ENCODE measurements at places on chromosomes 4 and X.

DNA sequence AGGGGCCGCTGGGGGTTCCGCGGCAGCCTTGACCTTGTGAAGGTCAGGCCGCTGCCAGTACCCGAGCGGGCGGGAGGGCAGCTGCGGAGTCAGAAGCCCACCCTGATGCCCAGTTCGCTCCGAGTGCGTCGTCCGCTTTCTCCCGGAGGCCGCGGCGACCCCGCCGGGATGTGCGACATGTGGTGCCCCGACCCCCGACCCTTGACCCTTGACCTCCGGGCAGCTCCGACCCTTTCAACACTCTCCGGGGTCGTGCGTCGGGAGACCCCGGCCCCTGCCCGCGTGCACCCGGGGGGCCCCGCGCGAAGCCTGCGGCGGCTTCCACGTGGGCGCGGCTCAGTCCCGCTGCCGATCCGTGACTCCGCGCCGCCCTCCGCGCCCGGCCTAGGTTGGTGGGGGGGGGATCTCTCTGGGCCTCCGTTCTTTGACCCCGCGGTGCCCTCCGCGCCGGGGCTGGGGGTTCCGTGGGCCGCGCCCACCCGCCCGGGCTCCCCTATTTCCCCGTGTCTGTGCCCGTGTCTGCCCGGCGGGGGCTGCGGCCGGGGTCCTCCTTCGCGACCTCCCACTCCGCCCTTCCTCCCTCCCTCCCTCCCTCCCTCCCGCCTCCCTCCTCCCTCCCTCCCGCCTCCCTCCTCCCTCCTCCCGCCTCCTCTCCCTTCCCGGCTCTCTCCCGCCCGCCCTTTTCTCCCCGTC, 609 bp upstream of the SLC25A6 start:
- DNase-seq = peak; percentile 68

GRCh38 chrX:18288716-18289115, 65.8 kb downstream of the SCML2 start:
- DNase-seq = no peak

DNA sequence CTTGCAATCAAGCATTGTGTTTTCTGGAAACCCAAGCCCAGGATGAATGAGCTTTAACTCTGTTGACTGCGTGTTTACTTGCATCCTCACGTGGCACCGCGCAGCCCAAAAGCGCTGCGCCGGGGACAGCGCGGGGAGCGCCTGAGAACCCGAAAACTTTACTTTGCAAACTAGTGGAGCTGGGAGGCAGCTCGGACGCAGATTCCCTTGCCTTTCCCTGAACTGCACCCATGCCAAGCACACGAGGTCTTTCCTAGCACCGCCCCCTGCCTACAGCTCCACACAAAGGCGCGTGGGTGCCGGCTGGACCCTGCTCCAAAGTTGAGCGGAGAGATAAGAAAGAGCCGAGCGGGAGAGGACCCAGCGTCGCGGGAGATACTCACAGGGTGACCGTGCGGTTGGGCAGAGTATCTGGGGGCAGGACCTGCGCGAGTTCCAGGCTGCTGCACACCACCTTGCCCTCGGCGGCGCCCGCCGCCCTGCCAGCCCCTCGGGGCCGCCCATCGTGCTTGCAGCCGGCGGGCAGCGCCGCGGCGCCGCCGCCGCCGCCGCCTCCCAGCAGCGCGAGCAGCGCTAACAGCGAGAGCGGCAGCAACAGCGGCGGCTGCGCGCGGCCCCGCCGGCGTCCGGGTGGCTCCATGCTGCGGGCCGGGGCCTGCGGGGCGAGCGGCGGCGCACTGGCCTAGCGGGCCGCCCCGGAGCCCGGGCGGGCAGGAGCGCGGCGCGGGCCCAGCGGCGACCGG, 550 bp downstream of the ADGRA3 start:
- DNase-seq = peak; percentile 78

DNA sequence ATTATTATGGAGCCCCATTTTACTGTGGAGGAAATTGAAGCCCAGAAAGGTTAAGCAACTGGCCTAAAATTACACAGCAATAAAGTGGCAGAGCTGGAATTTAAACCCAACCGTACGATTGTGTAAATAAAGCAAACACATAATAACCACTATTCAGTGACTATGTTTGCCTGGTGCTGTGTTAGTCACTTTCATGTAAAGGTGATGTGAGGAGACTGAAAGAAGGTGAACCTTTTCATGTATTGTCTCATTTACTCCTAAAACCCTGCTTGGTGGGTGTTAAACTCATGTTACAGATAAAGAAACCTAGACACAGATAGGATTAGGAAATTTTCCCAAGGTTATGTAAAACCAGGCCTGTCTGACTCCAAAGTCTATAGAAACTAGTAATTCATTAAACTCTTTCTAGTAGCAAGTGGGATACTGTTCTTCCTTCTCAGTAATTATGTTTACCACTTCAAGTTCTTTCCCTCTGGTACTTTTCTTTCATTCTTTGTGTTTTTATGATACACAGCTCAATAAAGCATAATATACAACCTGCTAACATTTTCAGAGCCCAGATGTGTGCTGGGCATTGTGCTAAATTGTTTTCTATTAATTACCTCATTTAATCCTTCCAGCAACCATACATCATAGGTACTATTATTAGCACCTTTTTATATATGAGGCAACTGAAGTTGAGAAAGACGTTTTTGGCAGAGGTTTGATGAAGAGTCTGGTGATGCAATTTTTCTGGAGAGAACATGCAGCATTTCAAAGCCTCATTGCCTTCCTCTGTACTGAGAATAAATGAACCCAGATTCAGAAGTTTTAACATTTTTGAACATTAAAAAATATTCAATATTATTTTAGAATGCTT, 202.7 kb downstream of the SPRY1 start:
- DNase-seq = peak; percentile 87

GRCh38 chr4:53234669-53235068, 131.2 kb downstream of the SCFD2 start:
- no peak for DNase-seq

DNA sequence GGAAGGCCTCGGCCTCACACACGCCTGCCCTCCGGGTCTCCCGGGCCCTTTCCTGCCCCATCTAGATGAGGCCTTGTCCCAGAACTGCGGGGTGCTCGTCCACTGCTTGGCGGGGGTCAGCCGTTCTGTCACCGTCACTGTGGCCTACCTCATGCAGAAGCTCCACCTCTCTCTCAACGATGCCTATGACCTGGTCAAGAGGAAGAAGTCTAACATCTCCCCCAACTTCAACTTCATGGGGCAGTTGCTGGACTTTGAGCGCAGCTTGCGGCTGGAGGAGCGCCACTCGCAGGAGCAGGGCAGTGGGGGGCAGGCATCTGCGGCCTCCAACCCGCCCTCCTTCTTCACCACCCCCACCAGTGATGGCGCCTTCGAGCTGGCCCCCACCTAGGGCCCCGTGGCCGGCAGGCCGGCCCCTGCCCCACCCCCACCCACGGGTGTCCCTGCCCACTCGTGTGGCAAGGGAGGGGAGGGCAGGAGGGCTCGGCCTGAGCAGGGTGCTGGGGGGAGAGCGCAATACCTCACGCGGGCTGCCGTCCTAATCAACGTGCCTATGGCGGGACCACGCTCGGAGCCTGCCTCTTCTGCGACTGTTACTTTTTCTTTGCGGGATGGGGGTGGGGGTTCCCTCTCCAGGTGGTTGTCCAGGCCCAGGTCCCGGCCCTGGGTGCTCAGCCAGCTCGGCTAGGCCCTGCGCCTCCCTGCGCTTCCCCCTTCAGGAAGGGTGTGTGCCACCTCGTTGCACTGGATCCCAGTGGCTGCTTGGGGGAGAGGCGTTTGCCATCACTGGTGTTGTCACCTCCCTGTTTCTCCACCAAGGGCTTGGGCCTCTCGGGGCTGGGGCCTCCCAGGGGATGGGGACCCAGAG, 3.1 kb downstream of the DUSP9 start:
- no peak for DNase-seq

DNA sequence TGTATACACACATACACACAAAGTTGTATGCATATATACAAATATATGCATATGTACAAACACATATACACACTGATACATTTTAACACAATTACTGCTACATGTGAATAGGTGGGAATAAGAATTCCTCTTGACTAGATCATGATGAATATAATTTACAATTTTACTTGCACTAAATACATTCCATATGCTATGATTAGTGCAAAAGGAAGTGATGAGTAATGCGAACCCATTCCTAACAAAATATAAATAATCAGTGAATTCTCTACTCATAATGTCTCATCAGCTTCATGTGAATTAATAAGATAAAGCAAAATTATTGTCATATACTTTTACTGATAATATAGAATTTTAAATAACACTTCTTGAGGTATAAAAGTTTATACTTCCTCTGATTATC, 1077.3 kb upstream of the PCDH10 start:
- no peak for DNase-seq

- DNase-seq = peak; percentile 70
Measured at GRCh38 chr4:5780831-5781480, 70.0 kb downstream of the EVC start.

DNA sequence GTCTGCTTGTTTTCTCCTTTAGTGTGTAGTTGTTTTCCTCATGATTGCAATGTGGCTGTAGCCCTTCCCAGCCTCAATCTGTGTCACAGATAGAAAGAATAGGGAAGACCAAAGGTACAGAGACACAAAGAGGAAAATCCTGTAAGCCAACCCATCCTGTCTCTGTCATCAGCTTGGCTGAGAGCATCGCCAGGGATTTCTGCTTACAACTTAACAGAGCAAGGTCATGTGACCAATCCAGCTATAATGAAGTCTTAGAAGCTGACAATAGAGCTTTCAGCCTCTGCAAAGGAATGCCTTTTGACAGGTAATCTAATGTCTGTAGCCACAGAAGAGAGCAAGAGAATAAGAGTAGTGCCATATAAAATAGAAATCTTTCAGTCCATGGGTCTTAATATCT, 1598.0 kb upstream of the AGA start:
- no peak for DNase-seq

DNA sequence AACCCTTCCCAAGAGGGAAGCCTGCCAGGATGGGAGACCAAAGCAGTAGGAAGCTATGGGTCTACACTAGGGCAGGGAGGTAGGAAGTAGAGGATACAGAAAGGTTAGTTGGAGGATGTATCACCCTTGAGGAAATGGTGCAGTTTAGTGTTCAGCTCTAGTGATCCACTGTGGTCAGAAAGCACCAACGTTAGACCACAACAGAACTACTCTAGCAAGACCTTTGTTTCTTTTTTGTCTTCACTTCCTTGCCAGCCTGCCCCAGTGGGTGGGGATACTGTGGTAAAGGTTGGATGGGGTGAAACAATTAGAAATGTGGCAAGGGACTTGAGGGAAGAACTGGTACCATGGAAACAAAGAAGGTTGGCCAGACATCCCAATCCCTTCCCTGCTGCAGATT, 83.3 kb downstream of the DDIT4L start:
- no peak for DNase-seq

- DNase-seq = no peak
Measured at GRCh38 chr4:9704551-9705332, 76.7 kb upstream of the DRD5 start.

DNA sequence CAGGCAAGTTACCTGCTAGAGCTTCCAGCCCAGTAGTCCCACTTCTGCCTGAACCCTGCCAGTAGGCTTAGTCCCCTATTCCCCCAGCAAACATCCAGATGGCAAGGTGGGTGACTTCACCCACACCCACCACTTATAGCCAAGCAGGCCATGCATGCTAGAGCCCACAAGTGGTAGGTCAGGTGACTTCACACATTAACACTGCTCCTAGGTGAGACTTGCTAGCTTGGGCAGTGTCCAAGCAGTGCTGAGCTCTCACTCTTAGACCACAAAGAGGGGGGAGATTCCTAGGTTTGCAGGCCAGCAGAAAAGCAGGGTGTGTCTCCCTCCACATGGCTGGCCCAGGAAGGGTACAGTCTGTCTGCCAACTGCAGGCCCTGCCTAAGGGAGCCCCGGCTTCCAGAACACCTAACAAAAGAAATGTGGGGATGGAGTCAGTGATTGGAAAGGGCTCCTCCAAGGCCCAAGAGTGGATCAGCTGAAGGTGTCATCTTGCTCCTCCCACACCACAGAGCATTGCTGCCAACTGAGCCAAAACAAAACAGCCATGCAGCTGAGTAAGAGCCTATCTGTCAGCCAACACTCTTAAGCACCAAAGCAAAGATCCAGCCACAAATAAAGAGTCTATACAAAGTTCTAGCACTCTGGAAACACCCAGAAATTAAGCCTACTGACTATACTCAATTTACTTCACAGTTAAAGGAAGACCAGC, 158.1 kb upstream of the USP38 start:
- no peak for DNase-seq

DNA sequence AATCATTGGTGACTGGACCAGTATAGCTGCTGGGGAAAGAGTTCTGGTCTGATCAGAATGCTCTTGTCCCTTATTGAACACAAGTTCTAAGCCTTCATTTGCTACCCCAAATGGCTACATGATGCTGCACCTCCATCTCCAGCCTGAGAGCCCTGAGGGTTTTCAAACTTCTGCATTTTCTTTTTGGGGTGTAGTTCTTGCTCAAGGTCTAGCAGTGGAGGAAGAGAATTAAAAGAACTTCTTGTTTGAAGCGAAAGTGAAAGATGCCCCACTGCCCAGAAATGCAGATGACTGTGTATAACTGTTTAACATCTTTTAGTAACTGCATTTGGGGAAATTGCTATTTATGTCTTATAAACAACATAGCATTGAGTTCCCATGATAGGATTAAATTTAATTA, 38.5 kb downstream of the LAMTOR3 start:
- DNase-seq = no peak

DNA sequence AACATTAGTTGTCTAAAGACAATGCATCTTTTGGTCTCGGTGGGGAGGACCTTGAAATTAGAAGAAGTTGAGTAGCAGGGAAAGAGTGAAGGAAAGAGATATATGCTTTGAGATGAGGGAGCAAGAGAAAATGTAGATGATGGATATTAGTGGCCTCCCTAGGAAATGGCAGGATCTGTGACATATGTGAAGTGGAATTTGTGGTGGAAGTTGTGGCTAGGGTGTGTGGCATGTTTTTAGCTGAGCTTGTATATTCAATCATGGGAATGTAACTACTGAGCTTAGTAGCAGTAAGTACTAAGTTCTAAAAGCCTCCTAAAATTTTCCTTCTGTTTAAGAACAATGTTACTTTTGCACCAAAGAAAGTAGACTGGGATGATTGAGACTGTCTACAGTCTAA, 382.8 kb upstream of the CTSO start:
- no peak for DNase-seq

GRCh38 chr4:111108153-111108552, 485.3 kb upstream of the PITX2 start:
- DNase-seq = no peak

GRCh38 chr4:54661686-54662085, 3.9 kb downstream of the KIT start:
- peak; percentile 82 for DNase-seq

GRCh38 chr4:155079871-155080270, 128.6 kb upstream of the NPY2R start:
- DNase-seq = no peak

- DNase-seq = no peak
Measured at GRCh38 chrX:155673338-155673737, 60.6 kb upstream of the TMLHE start.

DNA sequence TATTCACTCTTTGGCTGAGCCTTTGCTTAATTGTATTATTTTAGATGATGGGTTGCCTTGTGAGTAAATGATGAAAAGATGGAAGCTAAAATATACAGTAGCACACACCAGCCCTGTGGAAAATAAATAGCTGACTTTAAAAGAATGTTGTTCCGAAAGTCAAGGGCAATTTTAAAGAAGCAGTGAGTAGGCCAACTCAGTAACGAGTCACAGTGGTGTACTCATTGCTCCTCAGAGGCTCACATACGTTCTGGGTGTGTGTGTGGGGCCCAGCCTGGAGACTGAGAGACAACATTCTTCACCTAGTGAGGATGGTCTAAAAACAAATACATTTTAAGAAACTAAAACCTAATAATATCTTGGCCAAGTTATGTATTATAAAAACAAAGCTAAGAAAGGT, 640.3 kb downstream of the TRIML1 start:
- DNase-seq = peak; percentile 5

- no peak for DNase-seq
Measured at GRCh38 chr4:110994781-110995180, 371.9 kb upstream of the PITX2 start.

All from fibroblast of villous mesenchyme (primary cell).